ENCODE measurements at places on chromosomes 4 and X.

- no peak for DNase-seq
These were observed 524.2 kb downstream of the IQCM start for GRCh38 chr4:149291463-149291862.

DNA sequence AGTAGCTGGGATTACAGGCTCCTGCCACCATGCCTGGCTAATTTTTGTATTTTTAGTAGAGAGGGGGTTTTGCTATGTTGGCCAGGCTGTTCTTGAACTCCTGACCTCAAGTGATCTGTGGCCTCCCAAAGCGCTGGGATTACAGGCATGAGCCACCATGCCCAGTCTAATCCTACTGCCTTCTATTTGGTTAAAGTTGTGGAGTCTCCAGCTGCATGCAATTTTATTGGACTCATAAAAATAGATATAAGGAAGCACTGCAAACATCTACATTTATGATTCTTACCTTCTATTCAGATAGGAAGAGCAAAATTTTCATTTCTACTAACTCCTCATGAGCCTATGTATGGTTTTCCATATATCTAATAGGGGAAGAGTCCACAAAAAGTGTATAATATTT, 13.7 kb downstream of the RIPPLY1 start:
- no peak for DNase-seq

- DNase-seq, result no peak
These were observed 57.9 kb downstream of the DKK2 start for GRCh38 chr4:106978046-106978774.

DNA sequence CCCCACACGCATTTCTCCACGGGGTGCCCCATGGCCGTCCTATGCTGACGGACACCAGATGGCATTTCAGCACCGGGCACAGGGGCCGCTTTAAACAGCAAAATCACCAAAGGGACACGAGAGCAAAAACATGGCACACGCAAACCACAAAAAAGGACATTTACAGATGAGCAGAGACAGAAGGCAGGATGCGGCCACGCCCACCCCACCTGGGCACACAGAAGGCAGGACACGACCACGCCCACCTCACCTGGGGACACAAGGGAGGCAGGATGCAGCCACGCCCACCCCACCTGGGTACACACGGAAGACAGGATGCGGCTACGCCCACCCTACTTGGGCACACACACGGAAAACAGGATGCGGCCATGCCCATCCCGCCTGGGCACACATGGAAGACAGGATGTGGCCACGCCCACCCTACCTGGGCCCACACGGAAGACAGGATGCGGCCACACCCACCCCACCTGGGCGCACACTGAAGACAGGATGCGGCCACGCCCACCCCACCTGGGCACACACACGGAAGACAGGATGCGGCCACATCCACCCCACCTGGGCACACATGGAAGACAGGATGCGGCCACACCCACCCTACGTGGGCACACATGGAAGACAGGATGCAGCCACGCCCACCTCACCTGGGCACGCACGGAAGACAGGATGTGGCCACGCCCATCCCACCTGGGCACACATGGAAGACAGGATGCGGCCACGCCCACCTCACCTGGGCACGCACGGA, 69.1 kb downstream of the FAM53A start:
- DNase-seq, result no peak

DNA sequence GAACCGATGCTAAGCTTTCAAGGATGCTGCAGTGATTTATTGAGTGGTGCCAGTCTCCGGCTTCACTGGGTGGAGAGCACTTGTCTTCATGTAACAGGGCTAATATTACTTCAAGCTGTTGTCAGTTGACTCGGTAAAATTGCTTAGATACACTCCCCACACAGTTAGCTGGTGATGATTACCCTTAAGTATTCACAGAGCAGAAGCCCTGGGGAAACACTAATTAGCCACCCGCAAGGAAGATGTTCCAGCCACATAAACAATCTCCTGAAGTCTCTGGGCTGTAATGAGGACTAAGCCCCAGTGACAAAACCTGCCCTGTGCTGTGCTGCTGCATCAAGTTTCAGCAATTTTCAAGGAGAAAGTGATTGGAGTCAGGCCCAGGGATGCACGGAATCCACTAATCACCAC, 37.3 kb upstream of the GK2 start:
- DNase-seq, result no peak
